Stimulated activated CD8-positive, alpha-beta memory T cell treated with anti-CD3 and anti-CD28 coated beads, Interleukin-12 subunit alpha, Interleukin-12 subunit beta, amount 100 ng/mL, for 1 hour (primary cell): ENCODE measurements at places on chromosomes 3 and 15.

GRCh38 chr15:52139599-52140462 is 27.3 kb upstream of the BCL2L10 start:
- DNase-seq = peak; percentile 25

- DNase-seq = no peak
Observed at GRCh38 chr15:58447271-58448010, 15.7 kb downstream of the LIPC start.

- DNase-seq = no peak
Observed at GRCh38 chr15:98009971-98010370, 49.5 kb downstream of the ARRDC4 start.

DNA sequence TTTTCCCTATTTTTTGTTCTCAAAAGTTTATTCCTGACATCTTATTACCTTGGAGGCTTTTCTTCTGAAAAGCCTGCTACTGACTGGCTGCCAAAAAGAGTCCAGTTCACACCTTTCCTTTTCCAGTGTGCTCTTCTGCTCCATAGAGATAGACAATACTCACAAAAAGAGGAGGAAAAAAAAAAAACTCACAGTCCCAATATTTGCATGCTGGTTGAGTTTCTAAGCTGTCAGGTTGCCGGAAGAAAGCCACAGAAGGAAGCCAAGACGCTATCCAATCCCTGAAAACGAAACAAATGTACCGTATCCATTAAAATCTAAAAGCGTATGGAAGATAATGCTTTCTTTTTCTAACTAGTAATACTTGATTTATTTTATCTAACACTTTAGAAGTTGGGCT is 299.5 kb downstream of the CADM2 start:
- DNase-seq = no peak
